ENCODE measurements at places on chromosomes 1 and 21.

GRCh38 chr21:43737158-43737950, 18.4 kb downstream of the PDXK start:
- DNase-seq: no peak

DNA sequence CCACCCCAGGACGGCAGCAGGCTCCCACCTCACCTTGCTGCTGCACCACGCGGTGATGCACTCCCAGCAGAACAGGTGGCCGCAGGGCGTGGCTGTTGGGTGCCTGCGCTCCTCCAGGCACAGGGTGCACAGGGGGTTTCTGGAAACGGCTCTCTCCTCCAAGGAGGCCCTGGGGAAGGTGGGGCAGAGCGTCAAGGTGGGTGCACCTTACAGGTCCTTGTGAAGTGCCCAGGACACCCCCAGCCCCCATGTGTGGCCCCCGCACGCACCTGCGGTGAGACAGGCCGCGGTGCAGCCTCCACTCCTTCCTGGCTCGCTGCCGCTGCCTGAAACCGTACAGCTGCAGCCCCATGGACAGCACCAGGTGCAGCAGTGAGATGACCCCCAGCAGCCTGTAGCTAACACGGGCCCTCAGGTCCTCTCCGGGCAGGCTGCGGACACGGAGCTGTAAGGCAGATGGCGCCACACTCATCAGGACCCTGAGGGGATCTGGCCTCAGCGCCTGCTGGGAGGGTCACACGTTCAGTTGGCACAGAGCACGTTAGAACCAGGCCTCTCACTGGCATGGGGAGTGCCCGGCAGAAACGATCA, 5.8 kb downstream of the PEX10 start:
- DNase-seq: no peak

GRCh38 chr1:155598842-155599331, 11.1 kb upstream of the MSTO1 start:
- no peak for DNase-seq

GRCh38 chr1:17502326-17502778, 37.1 kb upstream of the ARHGEF10L start:
- peak; percentile 32 for DNase-seq

GRCh38 chr1:118535901-118536300, 350.9 kb upstream of the SPAG17 start:
- DNase-seq: no peak

GRCh38 chr1:93349231-93350135, 3.8 kb downstream of the DR1 start:
- no peak for DNase-seq

DNA sequence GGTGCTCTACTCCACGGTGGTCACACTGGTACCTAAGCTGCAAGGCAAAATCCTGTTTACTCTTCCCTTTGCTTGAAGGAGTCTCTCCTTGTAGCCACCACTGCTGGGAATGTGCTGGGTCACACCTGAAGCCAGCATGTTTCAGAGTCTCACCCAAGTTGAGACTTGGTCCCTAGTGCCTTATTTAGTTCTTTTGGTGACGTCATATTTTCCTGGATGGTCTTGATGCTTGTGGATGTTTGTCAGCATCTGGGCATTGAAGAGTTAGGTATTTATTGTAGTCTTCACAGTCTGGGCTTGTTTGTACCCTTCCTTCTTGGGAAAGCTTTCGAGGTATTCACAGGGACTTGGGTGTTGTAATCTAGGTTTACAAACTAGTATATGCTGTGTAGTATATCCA, 5.6 kb upstream of the MTARC2 start:
- DNase-seq: no peak

- no peak for DNase-seq
Measured at GRCh38 chr1:22489823-22490222, 38.2 kb downstream of the ZBTB40 start.

GRCh38 chr21:46486481-46487126, 27.9 kb downstream of the DIP2A start:
- DNase-seq: no peak

DNA sequence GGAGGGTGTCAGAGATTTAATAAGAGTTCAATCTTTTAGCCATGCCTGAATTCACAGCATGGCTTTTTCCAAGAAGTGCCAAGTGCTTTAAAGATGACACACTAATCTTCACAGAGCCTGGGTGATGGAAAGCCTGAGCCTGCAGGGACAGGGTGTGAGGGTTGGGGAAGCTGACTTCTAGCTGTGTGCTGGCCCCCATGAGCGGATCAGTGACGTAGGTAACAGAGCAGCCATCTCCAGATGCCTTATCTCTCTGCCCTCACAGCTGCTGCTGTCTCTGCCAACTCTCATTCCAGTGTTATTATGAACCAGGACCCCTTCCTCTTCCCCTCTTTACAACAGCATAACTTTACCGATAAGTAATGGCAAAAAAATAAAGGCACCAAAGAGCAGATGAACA, 30.6 kb downstream of the FAM78B start:
- no peak for DNase-seq

GRCh38 chr1:86466986-86467385, 1.7 kb upstream of the CLCA1 start:
- no peak for DNase-seq

DNA sequence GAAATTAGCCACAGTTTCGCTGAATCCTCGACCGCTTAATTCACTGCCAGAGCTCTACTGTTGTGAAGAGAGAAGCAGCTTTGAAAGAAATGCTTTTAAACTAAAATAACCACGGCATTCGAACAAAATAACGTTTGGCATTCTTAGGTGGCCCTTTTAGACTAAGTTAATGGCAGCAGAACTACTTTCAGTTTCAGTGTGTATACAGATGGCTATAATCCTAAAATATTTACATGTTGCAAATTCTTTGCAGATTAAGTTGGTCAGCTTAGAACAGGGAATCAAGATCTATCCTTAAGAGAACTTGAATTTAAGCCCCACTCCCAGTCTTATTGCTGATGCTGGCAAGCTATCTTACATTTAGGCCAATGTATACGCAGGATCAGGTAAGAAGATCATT, 62.7 kb downstream of the ADSS2 start:
- DNase-seq: no peak

DNA sequence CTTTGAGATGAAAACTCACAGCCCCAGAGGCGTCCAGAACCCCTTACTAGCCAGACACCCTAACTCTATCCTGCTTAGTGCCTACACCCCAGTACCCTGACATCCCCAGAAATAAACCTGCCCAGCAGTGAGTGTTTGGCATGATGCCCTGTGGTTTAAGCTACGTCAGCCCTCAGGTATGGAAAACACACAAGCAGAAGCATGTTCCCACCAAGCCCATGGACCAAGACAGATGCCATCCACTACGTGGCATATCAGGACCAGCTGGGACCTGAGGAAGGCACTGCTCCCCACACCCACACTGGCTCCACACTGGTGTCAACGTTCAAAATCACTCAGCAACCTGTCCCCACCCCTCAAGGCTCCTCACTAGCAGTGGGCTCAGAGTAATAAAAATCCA, 116.4 kb downstream of the SYT2 start:
- DNase-seq: no peak

DNA sequence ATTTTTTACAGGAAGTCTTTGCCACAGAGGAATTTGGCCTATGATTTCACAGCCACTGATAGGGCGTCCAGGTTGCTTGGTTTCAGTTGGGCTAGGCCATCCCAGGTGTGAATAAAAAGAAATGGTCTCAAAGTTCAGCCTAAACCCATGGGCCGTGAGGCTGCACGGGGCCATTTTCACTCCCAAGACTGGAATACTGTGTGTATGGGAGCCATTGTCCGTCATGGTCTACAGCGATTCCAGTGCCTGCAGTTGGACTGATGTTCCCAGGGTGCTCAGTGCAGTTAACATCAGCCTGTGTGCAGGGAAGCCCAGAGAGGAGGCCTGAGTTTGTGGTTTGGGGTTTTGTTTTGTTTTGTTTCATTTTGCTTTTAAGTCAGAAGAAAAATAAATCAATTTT, 133.2 kb downstream of the ADSS2 start:
- DNase-seq: no peak

DNA sequence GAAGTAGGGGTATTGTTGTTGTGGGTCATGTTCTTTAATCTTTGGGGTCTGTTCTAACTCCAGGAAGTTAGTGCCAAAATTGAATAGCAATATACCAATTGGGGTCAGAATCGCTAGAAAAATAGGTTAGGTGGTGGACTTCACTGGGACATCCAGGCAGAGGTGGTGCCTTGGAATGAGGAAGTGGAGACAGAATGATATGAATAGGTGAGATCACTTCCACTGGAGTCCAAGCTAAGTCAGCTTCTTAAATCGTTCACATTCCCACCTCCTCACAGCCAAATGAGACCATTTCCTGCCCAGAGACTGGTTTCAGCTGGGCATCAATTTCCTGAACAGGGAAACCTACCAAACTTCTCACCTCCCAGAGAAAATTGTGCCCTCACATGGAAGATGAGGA, 137.8 kb upstream of the RAB4A start:
- DNase-seq: no peak

- DNase-seq: no peak
Measured at GRCh38 chr1:167720965-167721616, 691 bp upstream of the MPZL1 start.

DNA sequence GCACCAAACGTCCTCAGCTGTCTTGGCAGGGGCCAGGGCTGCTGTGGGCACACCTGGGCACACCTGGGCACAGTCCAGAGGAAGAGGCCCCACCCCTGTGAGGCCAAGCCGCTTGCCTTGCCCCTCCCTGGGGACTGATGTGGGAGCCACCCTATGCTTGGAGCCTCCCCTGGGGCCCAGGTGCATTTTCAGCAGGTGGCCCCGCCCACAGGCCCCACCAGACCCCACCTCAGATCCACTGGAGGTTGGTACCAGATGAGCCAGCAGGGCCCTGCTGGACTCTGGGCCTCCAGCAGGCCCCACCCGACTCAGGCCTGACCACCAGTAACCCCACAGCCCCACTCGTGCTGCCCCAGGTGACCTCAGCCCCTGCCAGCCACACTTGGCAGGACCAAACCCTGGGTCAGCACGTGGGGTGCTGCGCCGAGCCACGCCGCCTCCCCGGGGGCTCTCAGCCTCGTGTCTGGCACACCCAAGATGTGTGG, 8.8 kb downstream of the SLC19A1 start:
- DNase-seq: no peak

- DNase-seq: no peak
Measured at GRCh38 chr1:54571326-54571725, 23.3 kb downstream of the ACOT11 start.

- no peak for DNase-seq
Measured at GRCh38 chr1:109485001-109485400, 1.3 kb downstream of the ATXN7L2 start.

- DNase-seq: no peak
Measured at GRCh38 chr1:2413495-2414296, 1.3 kb upstream of the PEX10 start.

GRCh38 chr1:109539676-109540075, at the start of gene GPR61:
TSS of gene GPR61 (plus strand) at chr1:109539872. CDS start at chr1:109543023, 3,151 bp downstream.
- no peak for DNase-seq

- peak; percentile 41 for DNase-seq
Measured at GRCh38 chr1:45359882-45360513, 19.8 kb upstream of the MUTYH start.

- no peak for DNase-seq
Measured at GRCh38 chr1:172185211-172185610, 235.3 kb upstream of the C1orf105 start.

DNA sequence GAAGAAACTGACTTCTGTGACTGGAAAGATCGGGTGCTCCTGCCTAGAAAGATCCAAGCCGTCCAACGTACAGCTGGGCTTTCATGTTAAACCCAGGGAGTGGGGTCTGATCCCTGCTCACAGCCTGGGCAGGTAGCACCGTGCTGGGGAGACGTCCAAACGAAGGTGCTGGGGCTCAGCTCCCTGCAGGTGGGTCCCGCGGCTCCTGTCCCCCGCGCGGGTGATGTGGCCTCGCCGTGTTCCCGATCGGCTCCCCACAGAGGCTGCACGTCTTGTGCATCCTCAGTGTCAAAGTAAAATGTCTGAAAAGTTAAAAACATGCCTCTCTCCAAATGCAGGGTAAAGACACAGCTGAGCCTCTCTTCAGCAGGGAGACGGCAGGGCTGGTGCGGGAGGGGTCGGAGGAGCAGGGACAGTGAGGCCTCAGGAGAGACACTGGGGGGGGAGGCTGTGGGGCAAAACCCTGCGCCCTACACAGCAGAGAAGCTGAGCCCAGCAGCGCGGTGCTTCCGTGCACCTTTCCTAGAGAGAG, 40.1 kb upstream of the COL6A2 start:
- no peak for DNase-seq

DNA sequence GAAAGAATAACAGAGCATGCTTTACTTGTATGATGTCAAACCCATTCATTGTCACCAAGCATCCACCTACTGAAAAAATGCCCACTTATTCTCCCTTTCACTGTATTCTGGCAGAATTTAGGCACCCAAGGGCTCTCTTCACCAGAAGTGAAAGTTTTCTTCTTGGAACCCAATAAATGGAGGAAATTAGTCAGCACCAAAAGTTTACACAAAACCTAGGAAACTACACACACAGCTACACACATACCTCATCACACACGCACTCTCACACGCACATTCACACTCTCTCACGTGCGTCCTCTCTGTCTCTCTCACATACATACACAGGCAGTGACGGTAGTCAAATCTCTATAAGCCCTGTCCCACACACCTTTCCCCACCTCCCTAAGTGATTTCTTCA, 37.6 kb downstream of the MCOLN2 start:
- no peak for DNase-seq

DNA sequence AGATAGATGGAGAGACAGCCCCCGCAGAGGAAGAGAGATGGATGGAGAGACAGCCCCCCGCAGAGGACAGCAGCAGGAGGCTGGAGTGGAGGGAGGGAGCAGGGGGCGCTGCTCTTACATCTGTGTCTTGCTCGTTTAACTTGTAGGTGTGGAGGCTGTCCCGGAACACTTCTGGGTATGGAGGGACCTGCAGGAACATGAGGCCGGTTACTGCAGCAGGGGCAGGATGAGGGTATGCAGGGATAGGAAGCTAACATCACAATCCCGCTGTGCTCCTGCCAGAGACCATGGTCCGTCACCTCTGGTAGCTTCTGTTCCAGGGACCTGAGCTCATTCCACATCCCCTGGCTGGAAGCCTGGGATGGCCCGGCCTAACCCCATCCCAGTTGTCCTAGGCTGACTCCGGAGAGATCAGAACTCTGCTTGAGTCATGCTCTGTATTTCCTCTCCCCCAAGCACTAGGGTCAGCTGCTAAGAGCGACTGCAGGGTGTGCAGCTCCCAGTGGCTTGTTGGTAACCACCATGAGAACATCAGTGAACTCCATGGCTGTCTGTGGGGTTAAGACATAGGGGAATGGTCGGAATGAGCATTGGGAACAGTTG, 36.7 kb upstream of the GOLT1A start:
- no peak for DNase-seq

GRCh38 chr1:110433803-110434202, 17.1 kb upstream of the PROK1 start:
- DNase-seq: no peak

DNA sequence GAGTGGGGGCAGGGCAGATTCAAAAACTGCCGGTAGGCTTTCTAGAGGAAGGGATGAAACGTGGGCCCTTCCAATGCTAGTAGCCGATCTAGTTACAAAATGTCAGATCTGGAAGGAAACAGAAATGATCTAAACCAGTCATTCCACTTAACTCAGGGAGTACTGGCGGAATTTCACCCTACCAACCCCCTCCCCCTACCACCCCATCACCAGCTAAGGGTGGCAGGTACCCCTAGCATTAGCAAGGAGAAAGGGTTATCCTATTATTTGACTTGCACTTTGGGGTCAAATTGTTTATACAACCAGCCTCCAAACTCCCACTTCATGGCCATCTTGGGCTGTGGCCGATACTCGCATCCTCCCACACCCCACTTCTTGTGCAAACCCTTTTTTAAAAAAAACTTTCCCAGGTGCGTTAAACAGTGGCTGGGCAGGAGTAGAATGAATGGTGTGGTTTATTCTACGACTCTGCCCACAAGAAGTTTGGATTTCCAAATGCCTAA, 644 bp upstream of the MRPL24 start:
- no peak for DNase-seq

- no peak for DNase-seq
Measured at GRCh38 chr1:57285992-57286391, 137.9 kb downstream of the DAB1 start.

All from GDM1 (cell line).